SW 1271 (cell line): ENCODE measurements at places on chromosomes 7 and 10.

DNA sequence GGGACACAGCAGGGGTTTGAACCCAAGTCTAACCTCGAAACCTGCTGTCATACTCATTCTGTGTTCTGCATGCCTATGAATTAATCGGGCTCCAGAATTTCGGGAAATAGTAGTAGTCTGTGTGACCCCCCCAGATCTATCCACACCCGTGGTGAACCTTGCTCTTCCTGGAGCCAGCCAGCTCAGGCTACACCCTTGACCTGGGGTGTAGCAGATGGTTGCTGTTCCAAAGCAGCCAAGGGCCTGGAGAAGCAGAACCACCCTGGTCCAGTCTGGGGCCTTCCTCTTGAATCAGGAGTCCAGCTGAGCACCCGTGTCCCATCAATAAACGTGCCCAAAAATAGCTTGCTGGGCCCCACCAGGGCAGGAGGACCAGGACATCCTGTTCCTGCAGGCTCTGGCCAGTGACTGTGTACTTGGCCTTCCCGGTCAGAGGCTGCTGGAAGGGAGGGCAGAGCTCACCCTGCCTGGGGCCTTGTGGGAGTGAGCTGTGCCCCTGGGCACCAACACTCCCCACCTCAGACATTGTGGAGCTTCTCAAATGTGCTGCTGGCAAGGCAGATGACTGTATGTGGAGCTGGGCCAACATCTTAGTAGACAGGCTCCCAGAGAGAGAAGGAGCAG lies 101.2 kb upstream of the ZNF716 start:
- DNase-seq = no peak

GRCh38 chr10:4781955-4782354 lies 44.1 kb upstream of the AKR1E2 start:
- DNase-seq = no peak

- DNase-seq = no peak
Observed at GRCh38 chr10:27723436-27723835, 22.2 kb downstream of the MKX start.

GRCh38 chr10:132136097-132136521 lies 50.6 kb upstream of the DPYSL4 start:
- DNase-seq = no peak

GRCh38 chr7:127673902-127674301 lies 21.9 kb downstream of the SND1 start:
- no peak for DNase-seq

GRCh38 chr10:2791774-2792443 lies 275.4 kb upstream of the PFKP start:
- DNase-seq = no peak

DNA sequence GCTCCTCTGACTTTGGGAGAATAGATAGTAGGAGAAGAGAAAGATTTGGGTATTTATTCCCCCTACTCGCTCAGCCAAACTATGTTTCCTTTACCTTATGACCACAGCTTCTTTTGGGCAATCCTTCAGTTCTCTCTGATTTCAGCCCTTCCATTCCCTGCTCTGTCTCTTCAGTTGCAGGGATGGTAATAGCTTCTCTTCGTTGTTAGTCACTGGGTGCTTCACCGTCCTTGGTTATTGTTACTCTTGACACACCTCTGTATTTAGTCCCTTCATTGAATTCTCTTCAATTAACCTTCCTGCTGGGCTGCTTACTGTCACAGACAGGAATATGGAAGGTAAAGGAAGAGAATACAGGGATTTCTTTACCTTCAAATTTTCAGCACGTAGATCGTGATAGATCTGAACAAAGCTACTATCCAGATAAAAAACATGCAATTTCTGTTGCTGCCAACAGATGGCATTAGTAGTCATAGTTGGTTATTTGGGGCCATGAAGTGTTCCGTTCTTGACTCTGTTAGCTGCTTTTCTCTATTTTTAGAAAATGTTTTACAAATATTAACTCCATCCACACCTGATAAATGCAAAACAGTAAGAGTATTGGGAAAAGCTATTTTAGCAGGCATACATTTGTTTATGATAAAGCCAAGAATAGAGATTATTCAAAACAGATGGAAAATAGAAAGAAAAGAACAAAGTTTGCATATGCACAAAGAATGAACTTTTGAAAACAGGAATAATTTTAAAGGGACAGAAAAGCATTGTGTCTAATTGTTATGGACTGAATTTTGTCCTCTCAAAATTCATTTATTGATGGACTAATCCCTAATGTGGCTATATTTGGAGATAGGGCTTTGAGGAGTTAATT lies 14.0 kb upstream of the PTTG1IP2 start:
- peak; percentile 44 for DNase-seq

DNA sequence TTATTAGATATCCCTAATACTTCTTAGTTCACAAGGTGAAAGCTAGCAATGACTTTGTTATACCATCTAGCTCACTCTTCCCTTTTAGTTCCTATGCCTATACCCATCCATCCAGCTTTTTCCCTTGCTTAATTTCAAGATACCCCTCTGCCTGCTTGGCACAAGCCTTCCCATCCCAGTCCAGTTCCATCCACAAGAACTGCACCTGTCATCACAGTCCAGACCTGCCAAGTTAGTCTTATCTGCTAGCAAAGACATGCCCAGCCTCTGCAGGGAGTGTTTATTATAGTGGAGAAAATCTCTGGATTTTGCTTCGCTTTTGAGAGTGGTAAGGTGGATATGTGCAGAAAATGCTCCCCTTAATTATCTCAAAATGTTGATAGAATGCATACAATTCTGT lies 158.2 kb downstream of the ST7 start:
- DNase-seq = no peak

GRCh38 chr7:88355011-88355410 lies 48.3 kb upstream of the STEAP4 start:
- no peak for DNase-seq

DNA sequence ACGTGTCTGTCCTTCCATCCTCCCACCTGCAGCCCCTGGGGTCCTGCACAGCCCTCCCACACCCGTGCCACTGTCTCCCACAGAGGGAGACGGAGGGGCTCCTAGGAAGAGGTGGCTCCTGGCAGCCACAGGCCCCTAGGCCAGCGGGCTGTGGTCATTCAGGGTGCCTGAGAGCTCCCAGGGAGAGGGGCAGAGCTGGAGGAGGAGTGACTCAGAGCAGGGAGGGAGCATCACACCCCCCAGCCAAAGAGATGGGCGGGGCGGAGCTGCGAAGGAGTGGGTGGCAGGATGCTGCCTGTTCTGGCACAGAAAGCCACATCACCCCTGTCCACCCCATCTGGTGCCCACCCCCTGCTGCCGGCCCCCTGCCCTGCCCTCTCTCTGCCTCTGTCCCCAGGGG lies 50.5 kb downstream of the STK32C start:
- no peak for DNase-seq

DNA sequence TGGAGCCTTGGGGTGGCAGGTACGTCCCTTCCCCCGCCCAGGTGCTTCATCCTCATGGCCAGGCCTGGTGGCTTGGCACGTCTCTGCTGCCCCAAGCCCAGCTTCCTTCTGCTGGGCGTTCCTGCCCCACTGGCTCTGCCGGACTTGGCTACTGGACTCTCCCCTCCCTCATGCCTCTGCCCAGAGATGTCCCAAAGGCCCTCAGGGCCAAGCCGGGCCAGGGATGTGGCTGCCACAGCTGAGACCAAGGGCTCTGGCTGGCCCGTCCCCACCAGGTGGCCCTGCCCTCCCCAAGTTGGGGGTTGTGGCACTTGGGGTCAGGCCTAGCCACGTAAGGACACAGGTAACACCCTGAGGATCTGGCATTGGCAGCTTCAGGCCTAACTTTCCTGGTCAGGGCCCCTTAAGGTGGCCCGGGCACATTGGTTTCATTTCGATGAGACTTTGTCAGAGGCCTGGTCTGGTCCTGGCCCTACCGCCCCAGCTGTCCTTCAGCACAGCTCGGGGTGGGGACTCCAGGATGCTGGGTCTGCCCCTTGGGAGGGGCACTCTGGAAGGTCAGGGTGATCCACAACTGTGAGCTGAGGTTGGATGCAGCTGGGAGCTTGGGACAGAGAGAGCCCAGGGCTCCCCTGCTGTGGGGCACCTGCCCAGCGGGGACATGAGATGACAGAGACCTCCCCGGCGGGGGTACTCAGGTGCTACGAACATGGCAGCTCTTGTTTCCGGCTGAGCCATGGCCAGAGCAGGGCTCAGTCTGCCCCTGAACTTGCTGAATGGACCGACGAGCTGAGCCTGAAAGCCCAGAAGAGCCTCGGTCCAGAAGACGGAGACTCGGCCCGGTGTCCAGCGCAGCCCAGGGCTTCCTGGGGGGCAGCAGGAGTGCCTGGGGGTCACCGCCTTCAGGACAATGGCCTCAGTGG lies 2.9 kb downstream of the BHLHA15 start:
- no peak for DNase-seq

DNA sequence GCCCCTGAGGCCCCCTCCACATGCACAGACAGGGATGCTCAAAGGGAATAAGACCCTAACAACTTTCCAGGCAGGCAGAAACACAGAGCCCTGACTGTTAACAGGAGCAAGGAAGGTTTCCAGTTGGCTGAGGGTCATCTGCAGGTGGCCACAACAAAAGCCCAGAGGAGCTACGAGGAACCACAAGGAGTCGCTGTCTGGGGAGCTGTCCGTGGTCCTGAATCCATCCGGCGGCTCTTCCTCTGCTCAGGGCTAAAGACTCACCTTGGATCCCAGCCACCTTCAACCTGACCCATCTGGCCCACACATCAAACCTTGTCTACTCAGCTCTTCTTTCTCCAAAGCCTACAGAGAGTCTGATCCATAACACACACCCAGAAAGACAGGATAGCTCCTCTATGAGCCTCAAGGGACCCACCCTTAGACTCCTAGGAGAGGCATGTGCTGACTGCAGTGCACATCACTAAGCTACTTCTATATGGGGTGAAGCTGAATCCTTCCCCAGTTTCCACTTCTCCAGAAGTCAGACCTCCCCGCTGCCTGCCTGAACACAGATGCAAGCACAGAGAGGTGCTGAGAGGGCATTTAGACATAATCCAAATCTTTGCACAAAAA lies 104.0 kb downstream of the SLIT1 start:
- no peak for DNase-seq

DNA sequence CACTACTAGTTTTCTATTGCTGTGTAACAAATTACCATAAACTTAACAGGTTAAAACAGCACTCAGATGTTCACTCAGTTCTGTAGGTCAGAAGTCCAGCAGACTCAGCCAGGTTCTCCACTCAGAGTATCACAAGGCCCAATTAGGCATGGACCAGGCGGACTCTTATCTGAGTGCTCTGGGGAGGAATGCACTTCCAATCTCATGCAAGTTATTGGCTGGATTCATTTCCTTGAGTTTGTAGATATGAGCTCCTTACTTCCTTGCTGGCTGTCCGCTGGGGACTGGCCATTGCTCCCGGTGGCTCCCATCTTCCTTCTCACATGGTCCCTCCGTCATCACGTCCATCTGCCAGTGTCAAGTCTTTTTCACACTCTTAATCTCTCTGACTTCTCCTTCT lies 137.0 kb upstream of the PRR15 start:
- DNase-seq = no peak

DNA sequence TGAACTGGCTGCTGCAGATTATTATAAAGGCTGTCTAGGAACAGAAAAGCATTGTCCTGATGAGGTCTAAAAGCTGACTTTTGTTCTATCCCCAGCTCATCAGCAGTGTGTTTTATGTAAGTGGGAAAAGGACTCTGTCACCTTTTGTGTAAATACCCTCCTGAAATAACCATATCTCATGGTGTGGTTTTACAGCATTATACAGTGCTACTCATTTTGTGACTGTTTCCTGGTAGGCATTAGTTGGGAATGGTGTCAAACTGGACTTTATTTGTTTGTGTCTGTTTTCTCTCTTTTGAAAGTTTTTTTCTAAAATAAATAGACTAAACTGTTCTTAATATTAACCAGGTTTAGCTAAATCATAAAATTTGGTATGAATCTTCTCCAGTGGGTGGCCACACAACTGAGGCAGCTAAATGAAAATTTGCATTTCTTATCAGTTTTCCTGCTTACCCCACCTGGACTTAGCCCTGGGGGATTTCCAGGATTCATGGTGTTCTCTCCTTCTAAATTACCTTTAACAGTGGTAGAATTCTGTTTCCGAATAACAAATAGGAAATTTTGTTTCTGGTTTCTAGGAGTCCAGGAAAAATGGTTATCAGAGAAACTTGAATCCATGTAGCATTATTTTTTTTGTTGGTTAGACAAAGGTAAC lies 140.9 kb downstream of the LHFPL3 start:
- DNase-seq = no peak

DNA sequence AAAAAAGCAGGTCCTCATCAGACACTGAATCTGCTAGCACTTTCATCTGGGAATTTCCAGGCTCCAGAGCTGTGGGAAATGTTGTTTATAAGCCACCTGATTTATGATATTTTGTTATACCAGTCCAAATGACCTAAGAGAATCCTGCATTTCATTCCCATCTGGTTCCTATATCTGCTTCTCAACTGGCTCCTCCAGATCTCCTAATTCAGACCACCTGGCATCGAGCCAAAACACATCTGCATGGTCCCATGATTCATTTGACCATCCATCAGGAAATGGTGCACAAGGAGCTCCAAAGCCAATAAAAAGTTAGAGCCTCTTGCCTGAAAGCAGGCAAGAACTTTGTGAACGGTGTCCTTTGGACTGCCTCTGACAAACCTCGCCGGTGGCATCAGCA lies 108.9 kb downstream of the IPMK start:
- no peak for DNase-seq

GRCh38 chr7:88357294-88357693 lies 50.6 kb upstream of the STEAP4 start:
- DNase-seq = no peak

GRCh38 chr7:16223963-16224707 lies 197.2 kb downstream of the CRPPA start:
- DNase-seq = no peak

GRCh38 chr7:102182016-102182415 lies 104.7 kb upstream of the SH2B2 start:
- DNase-seq = no peak
